AG10803 (cell line): ENCODE measurements at places on chromosomes 12 and 14.

GRCh38 chr12:25322918-25323531, 72.3 kb upstream of the KRAS start:
- DNase-seq, result no peak

DNA sequence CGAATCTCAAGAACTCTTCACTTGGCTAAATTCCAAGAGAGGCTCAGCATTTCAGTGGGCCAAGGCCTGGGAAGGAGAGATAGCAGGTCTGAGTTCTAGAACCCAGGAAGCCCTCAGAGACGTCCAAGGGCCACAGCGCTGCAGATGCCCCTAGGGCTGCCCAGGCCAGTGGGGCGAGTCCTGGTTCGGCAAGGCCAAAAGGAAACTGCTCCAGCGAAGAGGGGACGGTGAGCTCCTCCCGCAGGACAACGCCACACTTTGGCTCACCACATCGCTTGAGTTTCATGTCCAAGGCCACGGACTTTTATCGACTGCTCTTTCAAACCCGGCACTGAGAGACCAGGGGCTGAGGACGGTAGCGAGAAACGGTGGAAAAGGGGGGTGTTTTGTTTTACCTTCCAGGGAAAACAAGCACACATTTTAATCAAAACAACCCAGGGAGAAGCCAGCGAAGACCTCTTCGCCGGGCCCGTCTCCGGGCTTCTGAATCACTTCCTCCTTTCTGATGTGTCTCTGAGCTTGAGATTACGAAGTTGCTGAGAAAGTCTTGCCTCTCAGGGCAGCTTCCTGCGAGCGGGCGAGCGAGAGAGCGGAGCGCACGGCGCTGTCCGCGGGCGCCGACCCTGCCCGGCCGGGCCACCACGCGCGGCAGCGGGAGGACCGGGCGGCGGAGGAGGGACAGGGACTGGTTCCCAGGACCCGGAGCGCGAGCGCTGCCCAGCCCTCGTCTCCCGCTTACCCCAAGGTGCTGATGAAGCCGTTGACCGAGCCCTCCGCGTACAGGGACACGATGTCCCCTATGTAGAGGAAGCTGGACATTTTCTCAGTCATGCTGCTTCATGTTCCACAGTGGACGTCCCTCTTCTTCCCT, 808 bp downstream of the ITPR2 start:
- DNase-seq, result peak; percentile 75

- DNase-seq, result no peak
Measured at GRCh38 chr14:106631879-106632278, 1105.5 kb downstream of the TMEM121 start.

DNA sequence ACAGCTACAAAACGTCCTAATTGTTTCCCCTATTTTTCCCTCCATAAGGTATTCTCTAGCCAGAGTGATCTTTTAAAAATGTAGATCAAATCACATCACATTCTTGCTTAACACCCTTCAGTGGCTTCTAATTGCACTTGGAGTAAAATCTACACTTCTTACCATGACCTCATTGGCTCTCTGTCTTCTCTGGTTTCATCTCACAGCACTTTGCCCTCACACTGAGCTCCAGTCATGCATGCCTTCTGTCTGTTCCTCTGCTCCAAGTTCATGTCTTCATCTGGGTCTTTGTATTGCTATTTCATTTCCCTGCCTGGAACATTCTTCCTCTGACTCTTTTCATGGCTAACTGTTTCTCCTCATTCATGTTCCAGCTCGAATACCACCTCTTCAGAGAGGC, 220.4 kb upstream of the GARIN6 start:
- no peak for DNase-seq

- DNase-seq, result peak; percentile 71
Measured at GRCh38 chr14:103808403-103809001, 38.9 kb downstream of the PPP1R13B start.

DNA sequence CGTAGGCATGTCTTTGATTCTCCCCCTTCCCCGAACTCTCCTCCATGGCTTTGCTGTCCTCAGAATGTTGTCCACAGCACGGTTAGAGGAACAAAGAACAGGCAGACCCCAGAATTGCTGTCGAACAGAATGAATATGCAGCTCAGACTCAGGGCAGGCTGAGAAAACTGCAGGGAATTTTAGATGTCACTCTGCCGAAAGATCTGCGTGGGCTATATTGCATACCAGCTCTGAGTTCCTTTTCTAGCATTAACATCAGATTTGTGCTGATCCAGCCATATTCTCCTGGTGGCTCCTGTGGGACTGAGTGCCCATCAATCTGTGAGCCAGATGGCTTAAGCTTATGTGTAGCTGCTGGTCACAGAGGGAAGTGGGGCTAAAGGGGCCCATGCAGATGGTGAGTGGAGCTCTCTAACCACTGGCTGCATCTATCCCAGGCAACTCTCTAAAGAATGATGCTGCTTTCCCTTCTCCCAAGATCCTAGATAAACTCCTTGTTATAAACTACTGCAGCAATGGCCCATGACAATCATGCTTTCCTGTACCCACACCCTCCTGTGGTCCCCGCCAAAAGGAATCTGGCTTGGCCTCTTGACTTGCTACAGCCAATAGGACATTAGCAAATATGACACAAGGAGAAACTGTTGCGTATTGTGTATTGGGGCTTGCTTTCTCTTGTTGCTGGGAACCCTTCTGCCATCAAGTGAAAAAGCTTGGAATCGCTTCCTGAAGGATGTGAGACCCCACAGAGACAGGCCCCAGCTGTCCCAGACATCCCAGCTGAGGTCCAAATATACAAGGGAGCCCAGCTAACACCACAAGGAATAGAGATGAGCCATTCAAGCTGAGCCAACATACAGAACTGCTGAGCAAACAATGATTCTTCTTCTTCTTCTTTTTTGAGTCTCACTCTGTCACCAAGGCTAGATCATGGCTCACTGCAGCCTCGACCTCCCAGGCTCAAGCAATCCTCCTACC, 101.3 kb downstream of the FOXN3 start:
- no peak for DNase-seq

DNA sequence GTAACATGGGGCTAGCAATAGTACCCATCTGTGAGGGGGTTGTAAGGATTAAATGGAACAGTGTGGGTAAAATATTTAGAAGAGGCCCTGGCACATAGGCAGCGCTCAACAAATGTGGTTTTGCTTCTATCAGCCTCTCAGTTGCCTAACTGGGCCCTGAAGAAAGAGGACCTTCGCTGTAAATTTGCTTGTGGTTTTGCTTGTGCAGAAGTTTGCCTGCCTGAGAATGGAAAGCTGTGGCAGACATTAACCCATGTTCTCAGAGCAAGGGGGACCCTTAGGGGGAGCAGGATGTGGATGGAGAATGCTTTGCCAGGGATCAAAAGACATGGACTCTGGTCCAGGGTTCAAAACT, 160.1 kb downstream of the BRMS1L start:
- DNase-seq, result no peak

GRCh38 chr12:14960548-14961465, 594 bp downstream of the ARHGDIB start:
- DNase-seq, result no peak

GRCh38 chr12:71800177-71800576, 39.4 kb upstream of the TBC1D15 start:
- DNase-seq, result no peak

DNA sequence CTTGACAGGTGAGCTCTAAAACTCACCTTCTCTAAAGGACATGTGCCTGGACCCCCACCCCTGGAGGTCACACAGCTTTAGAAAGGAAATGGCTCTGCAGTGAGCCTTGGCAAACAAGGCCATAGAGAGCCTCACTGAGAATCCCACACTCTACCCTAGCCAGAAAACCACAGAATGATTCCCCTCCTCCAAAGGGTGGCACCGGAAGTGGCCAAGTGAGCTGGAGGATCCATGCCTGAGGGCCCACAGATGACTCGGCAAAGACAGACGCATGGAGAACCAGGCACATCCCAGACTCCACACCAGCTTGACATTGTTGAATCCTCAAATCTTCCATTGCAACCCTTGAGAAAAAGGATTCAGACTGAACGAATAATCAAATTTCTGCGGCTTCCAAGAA, 54.2 kb upstream of the PTHLH start:
- peak; percentile 37 for DNase-seq

GRCh38 chr12:46556819-46557524, 184.4 kb upstream of the SLC38A2 start:
- peak; percentile 78 for DNase-seq

DNA sequence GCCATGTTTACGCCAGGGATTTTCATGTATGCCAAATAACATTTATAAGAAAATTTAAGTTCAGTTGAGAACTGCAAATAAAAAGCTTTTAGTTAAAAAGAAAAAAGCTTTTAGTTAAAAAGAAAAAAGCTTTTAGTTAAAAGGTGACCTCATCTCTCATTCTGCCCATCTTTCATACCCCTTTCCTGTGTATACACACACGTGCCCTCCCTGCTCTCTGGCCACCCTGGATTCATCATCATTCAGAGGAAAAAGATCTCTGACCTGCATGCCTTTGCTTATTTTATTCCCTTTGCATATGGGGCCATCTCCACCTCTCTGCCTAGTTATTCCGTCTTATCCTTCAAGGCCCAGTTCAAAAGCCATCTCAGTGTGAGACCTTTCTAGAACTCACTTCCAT, 38.1 kb upstream of the CDK17 start:
- DNase-seq, result no peak

DNA sequence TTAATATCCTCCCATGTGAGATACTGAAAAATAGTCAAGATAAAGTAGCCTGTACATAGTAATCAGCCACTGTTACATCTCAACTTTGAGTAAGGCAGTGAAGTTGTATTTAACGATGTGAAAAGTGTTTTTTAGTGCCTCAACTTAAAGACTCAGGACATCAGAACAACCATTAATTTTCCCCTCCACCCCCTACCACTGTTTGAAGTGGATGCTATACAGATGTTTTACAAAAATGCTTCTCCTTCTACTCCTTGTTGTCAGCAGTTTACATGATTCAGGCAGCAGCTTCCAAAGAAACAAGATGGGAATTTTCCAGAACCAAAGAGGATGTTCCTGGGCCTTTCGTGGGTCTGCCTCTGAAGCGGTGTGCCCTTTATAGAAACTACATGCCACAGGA, 143.6 kb downstream of the RPAP3 start:
- no peak for DNase-seq

DNA sequence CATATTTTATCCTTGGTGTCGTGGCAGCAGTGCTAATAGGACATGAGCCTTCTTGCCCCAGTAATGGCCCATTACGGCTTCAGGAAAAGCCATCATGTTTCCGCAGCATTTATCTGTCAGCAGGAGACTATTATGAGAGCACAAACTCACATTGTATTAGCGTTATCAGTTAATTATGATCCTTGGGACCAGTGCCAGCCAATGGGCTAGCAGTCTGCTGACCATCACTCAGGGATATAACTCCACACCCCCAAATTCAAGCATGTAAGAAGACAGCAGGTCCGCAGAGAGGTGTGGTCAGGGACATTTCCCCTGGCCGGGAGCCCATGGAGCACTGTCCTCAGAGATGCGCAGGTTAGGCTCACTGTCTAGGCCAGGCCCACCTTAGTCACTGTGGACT, 4.9 kb upstream of the ESRRB start:
- no peak for DNase-seq

- DNase-seq, result no peak
Measured at GRCh38 chr12:1660304-1661187, 30.3 kb upstream of the ADIPOR2 start.

- peak; percentile 53 for DNase-seq
Measured at GRCh38 chr12:76765598-76765997, 1.7 kb downstream of the ZDHHC17 start.

GRCh38 chr12:97875064-97875463, 412.5 kb downstream of the RMST start:
- DNase-seq, result no peak

- peak; percentile 50 for DNase-seq
Measured at GRCh38 chr12:65853489-65854157, 29.3 kb downstream of the HMGA2 start.

- DNase-seq, result no peak
Measured at GRCh38 chr12:62403031-62403430, 63.6 kb upstream of the MON2 start.

DNA sequence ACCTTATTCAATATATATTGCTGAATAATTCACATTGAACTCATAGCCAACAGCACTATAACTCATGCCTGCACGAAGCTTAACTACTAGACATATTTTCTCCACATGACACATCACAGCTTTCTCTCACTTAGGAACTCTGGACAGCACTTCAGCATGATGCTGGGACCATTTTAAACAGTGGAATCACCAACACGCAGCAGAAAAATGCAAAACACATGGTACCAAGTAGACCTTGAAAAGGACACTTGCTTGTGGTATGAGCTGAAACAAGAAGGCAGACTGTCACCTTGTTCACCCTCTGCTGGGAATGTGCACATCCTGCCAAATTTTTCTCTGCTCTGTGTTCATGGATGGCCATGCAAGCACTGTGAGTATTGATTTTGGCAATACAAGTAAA, 34.8 kb upstream of the CD9 start:
- DNase-seq, result peak; percentile 94
